ENCODE measurements at places on chromosomes 5 and 9. TPM values are rescaled to one million over a fixed set of nuclear protein-coding genes. Genes with fewer than 3 reads are reported as not detected.

Gene TAF11L9
- total RNA-seq = not detected

- no peak overlapping the region for H3K4me3 ChIP-seq
- H3K27me3 ChIP-seq = no peaks in the 10 kb centered on the region
- H3K27ac ChIP-seq = no peak overlapping the region
Measured at GRCh38 chr5:125103459-125103858, 357.0 kb upstream of the ZNF608 start.

- no peak overlapping the region for H3K4me3 ChIP-seq
- no peak for DNase-seq
Measured at GRCh38 chr5:151141535-151141934, 16.0 kb downstream of the ANXA6 start.

GRCh38 chr9:114030364-114030763 lies 47.7 kb downstream of the AMBP start:
- no peak overlapping the region for H3K27ac ChIP-seq
- peak; percentile 53 for DNase-seq
- H3K36me3 ChIP-seq = no peaks in the 10 kb centered on the region

Gene ZDHHC11B
- 4.0 TPM for total RNA-seq

GRCh38 chr9:73896061-73896460 lies 601.1 kb upstream of the RORB start:
- no peaks in the 10 kb centered on the region for H3K4me1 ChIP-seq
- H3K27ac ChIP-seq = no peak overlapping the region
- no peak overlapping the region for H3K4me3 ChIP-seq
- no peaks in the 10 kb centered on the region for H3K27me3 ChIP-seq

DNA sequence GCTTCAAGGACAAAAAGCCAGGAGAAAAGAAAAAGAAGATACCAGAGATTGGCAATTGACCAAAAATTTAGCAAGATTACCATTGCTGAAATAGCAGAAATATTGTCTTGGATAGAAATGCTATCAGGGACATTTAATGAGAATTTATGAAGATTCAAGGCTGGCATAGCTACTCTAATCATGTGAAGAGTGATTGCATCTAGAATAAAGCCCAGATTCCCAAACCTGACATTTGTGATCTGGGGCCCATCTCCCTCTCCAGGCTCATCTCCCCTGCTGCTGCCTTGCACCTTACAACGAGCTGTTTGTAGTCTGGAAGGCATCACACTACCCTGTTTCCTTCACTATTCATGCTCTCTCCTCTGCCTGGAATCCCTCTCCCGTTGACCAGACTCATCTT lies 114.5 kb downstream of the C9orf152 start:
- H3K27me3 ChIP-seq = no peaks in the 10 kb centered on the region
- DNase-seq = no peak
- H3K36me3 ChIP-seq = no peaks in the 10 kb centered on the region
- H3K27ac ChIP-seq = no peak overlapping the region

Data from right atrium auricular region (tissue), 2 donors.